ENCODE measurements at places on chromosomes 1 and 21.

GRCh38 chr1:45152126-45152525 lies 54.3 kb downstream of the ZSWIM5 start:
- no peak for DNase-seq

DNA sequence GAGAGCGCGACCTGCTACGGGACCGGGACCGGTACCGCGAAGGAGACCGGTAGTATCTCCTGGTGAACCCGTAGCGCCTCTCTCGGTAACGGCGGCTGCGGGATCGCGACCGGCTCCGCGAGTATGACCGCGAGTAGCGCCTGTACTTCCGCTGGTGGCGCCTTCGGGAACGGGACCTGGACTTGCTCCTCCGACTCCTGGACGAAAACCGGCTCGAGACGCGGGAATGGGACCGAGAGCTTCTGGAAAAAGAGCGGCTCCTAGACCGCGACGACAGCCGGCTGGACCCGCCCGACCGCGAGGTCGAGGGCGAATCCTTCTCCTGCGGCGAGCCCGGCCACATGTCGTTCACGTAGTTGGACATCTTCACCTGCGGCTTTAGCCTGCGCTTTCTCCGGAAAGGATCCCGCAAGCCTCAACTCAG lies 642 bp downstream of the RSRP1 start:
- peak; percentile 34 for DNase-seq

GRCh38 chr1:208475449-208475848 lies 231.3 kb upstream of the PLXNA2 start:
- DNase-seq = peak; percentile 65

GRCh38 chr1:112325504-112325903 lies 70.5 kb upstream of the CTTNBP2NL start:
- no peak for DNase-seq

DNA sequence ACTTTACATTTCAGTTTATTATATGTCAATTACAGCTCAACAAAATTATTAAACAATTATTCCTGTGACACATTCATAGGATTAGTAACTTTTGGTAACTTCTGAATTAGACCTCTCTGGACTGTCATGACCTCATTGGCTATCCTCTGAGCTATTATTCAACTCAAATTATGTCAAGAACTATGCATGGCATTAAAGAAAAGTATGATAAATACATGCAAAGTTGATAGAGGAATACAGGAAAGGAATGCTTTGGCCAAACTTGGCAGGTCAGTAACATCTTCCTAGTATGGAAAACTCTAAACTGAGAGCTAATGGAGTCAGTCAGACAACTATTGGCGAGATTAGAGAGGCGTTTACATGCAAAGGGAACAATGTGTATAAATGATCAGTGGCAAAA lies 158.4 kb downstream of the DUSP10 start:
- DNase-seq = peak; percentile 58

GRCh38 chr1:116165572-116165971 lies 54.4 kb downstream of the MAB21L3 start:
- no peak for DNase-seq

GRCh38 chr1:8586438-8586837 lies 231.0 kb downstream of the RERE start:
- DNase-seq = no peak

- no peak for DNase-seq
These were observed 60.3 kb upstream of the PGD start for GRCh38 chr1:10338611-10339010.

DNA sequence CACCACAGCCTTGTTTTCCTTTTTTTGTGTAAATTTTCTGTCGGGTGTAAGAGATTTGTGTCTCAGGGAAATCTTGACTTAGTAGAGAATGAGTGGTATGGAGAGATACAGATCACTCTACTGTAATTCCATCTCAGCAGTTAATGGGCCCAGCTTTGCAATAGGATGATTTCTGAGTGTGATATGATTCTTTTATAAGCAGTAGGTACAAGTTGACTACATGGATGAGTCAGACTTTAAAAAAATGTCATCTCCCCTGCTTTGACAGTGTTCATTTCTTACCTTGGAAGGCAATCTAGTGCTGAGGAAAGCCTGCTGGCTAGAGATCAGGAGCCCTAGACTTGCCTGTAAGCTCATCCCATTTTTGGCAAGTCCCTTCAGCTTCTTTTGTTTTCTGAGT lies 261.9 kb downstream of the RYR2 start:
- no peak for DNase-seq

- DNase-seq = peak; percentile 61
These were observed 613.5 kb downstream of the LMO4 start for GRCh38 chr1:87942165-87942564.

GRCh38 chr1:16918371-16918770 lies 3.4 kb upstream of the CROCC start:
- DNase-seq = no peak

- no peak for DNase-seq
These were observed 11.0 kb downstream of the HYI start for GRCh38 chr1:43442756-43443155.

GRCh38 chr1:218852527-218852926 lies 321.2 kb upstream of the LYPLAL1 start:
- no peak for DNase-seq

DNA sequence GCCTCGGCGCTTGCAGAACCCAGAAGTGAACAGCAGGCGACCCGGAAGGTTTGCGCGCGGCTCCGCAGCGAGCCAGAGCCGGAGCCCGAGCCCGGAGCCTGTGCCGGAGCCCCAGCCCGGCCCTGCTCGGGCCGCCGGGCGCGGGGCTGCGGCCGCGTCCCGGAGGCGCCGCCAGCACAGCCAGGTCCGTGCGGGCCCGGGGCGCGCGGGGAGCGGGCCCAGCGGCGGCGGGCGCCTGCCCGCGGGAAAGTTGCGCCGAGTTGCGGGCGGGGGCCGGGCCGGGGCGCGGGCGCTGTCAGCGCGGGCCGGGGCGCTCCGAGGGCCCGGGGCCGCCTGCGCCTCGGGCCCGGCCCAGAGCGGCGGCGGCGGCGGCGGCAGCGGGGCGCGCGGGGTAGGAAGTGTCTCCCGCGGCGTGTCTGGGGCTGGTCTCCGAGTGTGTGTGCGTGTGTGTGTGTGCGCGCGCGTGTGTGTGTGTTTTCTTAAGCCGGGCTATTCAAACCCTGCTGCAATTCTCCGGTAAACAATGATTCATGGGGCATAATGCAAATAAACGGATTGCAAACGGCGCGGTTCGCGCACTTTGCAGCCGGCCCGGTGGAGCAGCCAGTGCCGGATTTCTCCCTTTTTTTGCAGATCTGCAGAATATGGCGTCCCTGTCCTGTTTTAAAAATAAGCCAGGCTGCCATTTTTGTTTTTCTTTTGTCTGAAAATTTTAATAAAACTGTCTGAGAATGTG lies at the start of gene ZNF362:
Gene ZNF362, plus strand, starts transcription at position 22 of the 736 bp plus-strand sequence. CDS start 14,083 bp downstream, outside the sequence.
- DNase-seq = peak; percentile 78

GRCh38 chr1:201912832-201913231 lies 24.1 kb downstream of the SHISA4 start:
- DNase-seq = peak; percentile 65

GRCh38 chr1:2528016-2528415 lies 1.6 kb upstream of the PANK4 start:
- DNase-seq = no peak

GRCh38 chr21:20968391-20968790 lies 29.8 kb upstream of the NCAM2 start:
- DNase-seq = no peak

DNA sequence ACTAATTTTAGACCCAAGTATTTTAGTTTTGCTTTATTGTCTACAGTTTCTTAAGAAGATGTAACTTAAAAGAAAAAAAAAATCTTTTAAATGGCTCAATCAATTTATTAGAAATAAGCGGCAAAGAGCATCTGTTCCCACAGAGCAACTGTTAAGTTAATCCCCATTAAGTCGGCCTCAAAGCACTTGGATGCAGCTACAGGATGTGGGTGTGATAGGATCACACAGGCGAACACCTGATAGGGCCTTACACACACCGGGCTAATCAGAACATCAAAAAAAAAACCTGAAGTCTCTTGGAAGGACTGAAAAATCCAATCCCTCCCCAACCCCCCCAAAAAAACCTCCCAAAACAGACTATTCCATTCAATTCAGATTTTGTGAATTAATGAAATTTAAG lies 23.0 kb downstream of the APP start:
- no peak for DNase-seq

DNA sequence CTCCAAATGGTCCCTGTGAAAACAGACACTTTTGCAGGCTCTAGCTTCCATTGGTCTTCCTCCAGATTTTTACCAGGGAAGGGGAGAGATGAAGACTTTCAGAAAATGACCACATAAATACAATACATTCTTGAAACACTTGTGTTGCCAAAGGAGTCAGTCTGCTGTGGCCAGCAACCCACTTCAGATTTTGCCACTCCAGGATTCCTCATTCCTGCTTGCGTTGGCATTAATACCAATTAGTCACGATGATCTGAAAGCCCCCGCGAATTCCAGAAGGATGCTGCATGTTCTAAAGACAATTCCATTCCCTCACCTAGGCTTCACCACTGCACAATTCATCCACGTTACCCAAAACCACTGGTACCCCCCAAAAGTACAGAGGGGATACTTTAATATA lies 7.9 kb upstream of the BACE2 start:
- DNase-seq = no peak

- DNase-seq = peak; percentile 24
These were observed 1530.9 kb upstream of the TPTE start for GRCh38 chr21:8990326-8991087.

GRCh38 chr1:185369786-185370185 lies 52.7 kb upstream of the IVNS1ABP start:
- DNase-seq = peak; percentile 11

DNA sequence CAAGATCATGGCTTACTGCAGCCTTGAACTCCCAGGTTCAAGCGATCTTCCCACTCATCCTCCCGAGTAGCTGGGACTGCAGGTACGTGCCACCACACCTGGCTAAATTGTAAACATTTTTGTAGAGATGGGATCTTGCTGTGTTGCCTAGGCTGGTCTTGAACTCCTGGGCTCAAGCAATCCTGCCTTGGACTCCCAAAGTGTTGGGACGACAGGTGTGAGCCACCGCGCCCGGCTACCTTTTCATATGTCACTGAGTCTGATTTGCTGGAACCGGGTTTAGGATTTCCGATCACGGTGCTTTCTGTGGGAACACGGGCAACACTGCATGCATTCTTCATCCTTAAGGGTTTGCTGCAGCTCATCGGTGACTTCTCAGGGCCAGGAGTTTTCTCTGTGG lies 32.2 kb upstream of the PCBP3 start:
- DNase-seq = no peak

GRCh38 chr1:86507935-86508582 lies 38.8 kb upstream of the CLCA4 start:
- peak; percentile 54 for DNase-seq

DNA sequence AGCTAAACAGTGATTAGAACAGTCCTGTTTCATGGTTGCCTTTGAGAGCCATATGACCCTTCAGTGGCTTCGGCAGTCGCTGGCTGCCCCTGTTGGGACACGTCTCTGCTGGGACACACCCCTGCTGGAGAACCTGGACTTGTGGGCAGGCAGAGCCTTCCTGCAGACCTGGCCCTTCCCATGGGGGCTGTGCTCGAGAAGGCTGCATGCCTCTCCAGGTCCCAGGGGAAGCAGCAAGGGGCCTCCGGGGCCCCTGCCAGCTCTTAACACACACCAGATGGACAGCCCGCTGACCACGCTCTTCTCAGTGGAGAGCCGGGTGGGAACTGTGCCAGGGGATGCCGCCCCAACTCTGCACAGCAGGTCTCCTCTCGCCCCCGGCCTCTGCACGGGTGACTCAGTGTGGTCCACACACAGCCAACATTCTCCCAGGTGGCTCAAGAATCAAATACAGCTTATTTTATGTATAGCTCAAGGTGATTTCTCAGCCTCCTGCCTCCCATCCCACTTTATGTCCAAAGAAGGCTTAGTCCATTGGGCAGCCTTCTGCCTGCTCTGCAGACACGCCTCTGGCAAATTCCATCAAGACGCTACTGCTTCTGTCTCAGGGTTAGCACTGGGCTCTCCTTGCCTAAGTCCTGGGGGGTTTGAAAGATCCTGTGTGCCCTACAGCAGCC lies 450.8 kb downstream of the KIF26B start:
- DNase-seq = peak; percentile 89

- DNase-seq = no peak
These were observed 39.6 kb upstream of the TRABD2B start for GRCh38 chr1:48036710-48037355.

GRCh38 chr1:177126267-177126666 lies 38.2 kb downstream of the ASTN1 start:
- no peak for DNase-seq

DNA sequence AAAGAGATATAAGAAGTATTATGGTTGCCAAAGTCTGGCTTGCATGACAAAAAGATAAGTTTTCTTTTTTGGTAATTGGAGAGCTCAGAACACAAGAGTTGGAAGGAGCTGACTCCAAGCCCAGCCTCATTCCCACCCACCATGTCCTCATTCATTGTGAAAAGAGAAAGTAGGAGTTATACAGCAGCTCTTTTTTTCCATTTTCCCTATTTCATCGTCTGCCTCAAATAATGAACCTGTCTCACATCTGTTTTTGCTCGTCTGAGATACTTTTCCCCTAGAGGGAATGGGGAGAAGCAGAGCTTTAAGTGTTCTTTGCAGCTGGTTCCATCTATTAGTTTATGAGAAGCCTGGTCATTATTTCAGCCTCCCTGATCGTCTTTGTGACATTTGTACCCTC lies 34.7 kb downstream of the AGT start:
- no peak for DNase-seq

- no peak for DNase-seq
These were observed 67.1 kb downstream of the CD58 start for GRCh38 chr1:116503546-116504307.

DNA sequence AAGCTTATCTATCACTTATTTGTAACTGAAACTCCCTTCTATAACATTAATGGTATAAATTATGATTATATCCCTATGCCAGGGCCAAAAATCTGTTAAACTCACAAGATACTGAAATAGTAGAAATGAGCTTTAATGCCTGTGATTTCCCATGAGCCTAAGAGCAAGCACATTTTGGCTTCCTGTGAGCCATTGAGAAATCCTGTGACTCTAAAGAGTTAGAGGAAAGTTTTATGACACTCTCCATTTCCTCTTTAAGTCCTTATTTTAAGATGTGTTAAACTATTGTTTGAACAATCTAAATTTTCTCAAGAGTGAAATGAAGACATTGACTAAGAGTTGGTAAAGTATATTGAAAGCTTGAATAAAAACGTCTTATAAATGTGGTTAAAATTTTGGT lies 45.6 kb downstream of the SUCO start:
- no peak for DNase-seq

GRCh38 chr1:41353744-41354143 lies 7.5 kb upstream of the FOXO6 start:
- peak; percentile 47 for DNase-seq

- no peak for DNase-seq
These were observed 101.8 kb upstream of the LPGAT1 start for GRCh38 chr1:211932231-211932932.
